Effector memory CD8-positive, alpha-beta T cell (primary cell): ENCODE measurements at places on chromosomes 6 and 20.

DNA sequence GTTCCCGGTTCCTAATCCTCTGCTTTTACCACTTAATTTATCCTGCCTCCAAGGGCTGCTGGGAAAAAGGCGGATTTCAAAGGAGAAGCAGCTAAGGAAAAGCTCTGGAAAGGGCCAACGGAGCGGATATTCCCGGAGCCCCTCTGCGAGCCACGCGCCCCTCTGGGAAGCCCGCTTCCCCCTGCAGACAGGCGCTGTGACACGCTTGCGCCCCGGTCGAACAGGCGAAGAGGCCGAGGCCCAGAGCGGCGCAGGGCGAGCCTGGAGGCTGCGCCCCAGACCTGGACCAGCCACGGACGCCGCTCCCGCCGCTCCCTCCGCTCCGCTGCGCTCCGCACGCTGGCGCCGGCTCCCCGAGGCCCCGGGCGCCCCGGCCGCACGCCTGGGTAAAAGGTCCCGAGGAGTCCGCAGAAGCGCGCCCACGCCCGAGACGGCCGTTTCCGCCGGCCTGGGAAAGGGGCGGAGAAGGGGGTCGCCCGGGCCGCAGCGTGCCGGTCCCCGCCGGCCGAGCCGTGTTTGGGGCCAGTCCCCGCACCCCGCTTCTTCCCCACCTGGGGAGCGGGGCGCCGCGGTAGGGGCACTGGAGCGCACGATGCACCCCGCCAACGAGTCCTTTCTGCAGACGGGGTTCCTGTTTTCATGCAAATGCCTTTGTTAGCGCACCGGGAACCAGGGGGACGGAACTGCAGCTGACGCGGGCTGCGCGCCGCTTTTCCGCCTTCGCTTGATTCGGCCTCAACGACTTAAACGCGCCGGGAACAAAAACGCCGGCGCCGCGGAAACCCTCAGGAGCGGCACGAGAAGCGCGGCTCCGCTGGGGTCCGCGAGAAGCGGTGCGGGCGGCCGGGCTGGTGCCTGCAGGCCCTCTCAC, 91.9 kb upstream of the SIRPA start:
- DNase-seq, result no peak

DNA sequence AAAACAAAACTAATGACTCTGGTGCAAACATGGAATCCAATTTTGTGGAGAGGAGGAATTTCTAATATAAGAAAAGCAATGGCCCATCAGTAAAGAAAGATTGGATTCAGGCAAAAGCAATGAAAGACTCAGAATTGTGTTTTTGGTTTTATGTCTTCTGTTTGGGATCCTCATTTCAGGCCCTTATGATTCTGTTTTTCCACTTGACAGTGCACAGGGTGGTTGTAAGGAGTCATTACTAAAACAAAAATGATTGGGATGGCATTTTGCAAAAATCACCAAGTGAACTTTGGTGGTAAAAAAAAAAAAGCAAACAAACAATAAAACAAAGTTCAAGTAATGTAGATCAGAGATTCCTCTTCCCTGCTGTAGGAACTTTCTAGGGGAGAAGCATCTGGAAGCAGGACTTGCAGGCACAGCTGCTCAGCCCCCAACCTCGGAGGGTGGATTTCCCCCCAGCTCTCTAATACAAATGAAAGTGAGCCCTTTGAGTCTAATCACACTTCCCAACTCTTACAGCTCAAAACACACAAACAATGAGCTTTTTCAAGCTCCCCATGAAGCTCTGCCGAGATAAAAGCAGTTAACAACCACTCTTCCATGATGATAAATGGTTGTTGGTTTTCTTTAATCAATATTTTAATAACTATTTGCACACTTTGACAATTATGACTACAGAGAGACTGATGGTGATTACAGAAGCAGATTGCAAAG, 177.7 kb downstream of the ZDHHC14 start:
- no peak for DNase-seq

GRCh38 chr6:161044335-161044734, 52.8 kb downstream of the MAP3K4 start:
- no peak for DNase-seq

- DNase-seq, result no peak
Observed at GRCh38 chr6:149152521-149152920, 165.0 kb upstream of the TAB2 start.
